Activated CD4-positive, alpha-beta T cell treated with anti-CD3 and anti-CD28 coated beads, Interleukin-2, amount 50 U/mL, for 24 hours (primary cell): ENCODE measurements at places on chromosomes 12 and 14.
A peak's percentile ranks its signal among the peaks of the same experiment; 100 is the strongest.

- DNase-seq, result no peak
Measured at GRCh38 chr12:102438827-102439210, 41.5 kb downstream of the IGF1 start.

- no peak for DNase-seq
Measured at GRCh38 chr14:75164809-75165208, 11.6 kb downstream of the TMED10 start.

- no peak for DNase-seq
Measured at GRCh38 chr12:89350630-89351488, 1.4 kb downstream of the DUSP6 start.

GRCh38 chr12:105223352-105223845, 12.6 kb downstream of the APPL2 start:
- DNase-seq, result no peak

DNA sequence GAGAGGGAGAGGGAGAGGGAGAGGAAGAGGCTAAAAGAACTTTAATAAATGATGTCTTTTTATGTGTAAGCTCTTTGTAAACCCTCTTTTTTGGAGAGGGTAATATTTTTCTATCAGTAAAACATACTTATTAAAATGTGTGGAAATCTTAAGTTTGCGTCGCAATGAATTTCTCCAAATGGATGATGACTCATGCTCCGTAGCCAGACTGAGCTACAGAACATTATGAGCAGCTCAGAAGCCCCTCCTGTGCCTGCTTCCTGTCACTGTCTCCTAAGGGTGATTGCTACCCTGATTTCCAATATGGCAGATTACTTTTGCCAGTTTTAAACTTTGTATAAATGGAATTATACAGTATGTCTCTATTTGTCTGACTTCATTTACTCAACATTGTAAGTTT, 13.0 kb upstream of the PYGL start:
- no peak for DNase-seq

DNA sequence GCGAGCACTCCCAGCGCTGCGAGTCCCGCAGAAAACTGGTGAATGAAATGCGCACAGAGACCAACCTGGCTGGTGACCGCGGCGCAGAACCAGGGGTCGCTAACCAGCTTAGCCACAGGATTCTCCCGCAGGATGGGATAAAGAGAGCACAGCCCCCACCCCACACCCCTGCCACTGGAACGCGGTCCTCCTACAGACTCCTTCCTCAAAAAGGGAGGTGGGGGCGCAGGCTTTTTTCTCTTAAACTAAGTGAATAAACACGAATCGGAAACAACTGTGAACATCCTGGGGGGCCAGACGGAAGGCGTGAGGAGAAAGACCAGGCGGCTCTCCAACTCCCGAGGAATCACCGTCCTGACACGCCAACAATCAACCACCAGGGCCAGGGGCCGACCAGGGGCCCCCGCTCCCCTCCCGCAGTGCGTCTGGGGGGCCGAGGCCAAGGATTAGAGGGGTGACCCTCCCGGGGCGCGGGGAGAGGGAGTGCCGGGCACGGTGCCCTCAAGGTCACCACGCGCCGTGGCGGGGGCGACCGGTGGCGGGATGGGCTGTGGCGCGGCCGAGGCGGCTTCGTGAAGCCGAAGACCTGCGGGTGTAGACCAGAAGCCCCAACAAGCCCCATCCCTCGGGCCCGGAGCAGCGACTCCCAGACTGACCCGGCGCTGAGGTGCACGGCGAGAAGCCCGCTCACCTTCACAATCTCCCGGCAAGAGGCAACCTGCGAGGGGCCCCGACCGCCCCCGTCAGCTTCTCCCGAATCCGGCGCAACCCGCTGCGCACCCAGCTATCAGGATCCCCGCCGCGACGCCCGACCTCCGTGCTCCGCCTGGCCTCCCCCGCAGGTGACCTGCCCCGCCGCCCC, 704 bp downstream of the ATP2B1 start:
- DNase-seq, result peak; percentile 21

- no peak for DNase-seq
Measured at GRCh38 chr14:21091821-21092272, 6.6 kb downstream of the ZNF219 start.

DNA sequence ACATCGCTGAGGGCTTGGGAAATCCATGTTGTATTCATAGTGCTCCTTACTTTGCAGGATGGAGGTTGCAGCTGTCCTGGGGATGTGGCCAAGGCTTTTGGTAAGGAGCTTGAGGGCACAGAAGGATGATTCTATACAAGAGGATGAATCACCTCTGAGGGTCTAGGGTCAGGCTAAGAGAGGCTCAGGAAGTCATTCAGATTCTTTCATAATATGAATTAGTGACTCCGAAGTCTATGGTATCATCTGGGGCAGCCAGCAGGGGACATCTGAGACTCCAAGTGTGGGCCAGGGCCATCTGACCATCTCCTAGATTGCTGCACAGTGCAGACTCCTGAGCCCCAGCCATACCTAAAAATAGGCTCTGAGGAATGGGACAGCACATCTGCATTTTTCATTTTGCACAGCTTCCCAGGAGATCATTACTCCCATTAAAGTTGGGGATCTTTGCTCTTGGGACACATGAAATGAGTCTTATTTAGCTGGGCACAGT, 4.8 kb downstream of the GMPR2 start:
- no peak for DNase-seq

GRCh38 chr14:43786066-43786762, 720.9 kb downstream of the FSCB start:
- no peak for DNase-seq

DNA sequence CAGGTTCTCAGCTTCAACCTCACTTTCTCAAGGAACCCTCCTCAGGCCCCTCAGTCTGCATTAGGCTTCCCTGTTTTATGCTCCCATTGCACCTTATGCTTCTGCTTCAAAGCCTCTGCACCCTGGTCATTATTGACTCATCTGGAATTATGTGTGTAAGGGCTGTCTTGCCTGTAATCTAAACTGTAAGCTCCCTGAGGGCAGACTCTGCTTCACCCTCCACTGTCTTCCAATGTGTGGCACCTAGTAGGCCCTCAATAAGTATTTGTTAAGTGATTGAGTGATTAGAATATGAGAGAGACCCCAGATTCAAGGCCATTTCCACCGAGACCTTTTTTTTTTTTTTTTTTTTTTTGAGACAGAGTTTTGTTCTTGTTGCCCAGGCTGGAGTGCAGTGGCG, 79.1 kb downstream of the VCPKMT start:
- DNase-seq, result no peak

DNA sequence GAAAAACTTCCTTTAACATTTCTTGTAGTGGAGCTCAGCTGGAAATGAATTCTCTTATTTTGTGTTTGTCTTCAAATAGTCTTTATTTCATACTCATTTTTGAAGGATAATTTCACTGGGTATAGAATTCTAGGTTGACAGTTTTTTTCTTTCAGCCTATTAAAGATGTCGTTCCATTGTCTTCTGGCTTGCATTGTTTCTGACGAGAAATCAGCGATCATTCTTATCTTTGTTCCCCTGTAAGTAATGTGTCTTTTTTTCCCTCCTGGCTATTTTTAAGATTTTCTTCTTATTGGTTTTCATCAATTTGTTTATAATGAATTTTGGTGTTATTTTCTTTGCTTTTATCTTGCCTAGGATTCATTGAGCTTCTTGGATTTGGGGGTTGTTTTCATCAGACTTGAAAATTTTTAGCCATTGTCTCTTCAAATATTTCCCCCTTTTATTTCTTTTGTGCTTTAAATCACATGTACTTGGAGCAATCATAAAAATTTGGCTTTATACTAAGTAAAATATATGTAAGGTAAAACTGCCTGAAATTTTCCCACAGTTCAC, 89.4 kb downstream of the UNC79 start:
- DNase-seq, result no peak

DNA sequence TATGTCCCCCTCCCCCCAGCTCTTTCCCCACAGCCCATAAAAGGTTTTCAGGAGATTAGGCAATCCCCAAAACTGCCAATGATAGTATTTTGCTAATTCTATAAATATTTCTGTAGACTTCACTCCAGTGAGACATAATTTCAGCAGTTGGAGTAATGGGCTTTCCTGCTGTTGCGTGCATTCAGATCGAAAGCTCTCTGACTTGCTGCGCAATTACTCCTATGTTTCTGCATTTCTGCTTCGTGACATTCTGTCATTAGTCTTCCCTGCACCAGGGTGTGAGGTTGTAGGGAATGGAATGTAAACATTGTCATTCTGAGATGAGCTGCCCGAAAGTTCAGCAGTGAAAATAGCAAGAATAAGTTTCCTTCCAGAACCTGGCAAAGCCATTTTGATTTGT, 58.2 kb downstream of the SAMD4A start:
- DNase-seq, result no peak

GRCh38 chr12:14410177-14410576, 44.7 kb downstream of the ATF7IP start:
- DNase-seq, result no peak

- DNase-seq, result no peak
Measured at GRCh38 chr12:58420503-58420902, 479.1 kb downstream of the ATP23 start.

DNA sequence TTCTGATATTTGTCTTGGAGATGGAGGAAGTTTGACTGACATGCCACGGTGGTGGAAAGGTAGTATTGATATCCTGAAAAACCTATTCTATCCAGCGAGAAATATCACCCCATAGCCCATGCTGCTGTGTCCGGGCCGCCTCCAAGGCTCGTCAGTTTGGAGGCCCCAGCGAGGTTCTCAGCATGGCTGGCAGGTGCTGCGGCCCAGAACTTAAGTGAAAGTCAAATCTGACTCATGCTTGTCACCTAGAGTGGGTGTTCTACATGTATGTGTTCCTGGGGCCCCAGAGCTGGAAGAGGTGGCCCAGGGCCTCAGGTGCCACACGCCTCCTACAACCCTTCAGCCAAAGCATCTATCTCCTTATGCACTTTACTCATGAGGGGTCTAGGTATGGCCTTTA, 92.9 kb downstream of the GCH1 start:
- no peak for DNase-seq

DNA sequence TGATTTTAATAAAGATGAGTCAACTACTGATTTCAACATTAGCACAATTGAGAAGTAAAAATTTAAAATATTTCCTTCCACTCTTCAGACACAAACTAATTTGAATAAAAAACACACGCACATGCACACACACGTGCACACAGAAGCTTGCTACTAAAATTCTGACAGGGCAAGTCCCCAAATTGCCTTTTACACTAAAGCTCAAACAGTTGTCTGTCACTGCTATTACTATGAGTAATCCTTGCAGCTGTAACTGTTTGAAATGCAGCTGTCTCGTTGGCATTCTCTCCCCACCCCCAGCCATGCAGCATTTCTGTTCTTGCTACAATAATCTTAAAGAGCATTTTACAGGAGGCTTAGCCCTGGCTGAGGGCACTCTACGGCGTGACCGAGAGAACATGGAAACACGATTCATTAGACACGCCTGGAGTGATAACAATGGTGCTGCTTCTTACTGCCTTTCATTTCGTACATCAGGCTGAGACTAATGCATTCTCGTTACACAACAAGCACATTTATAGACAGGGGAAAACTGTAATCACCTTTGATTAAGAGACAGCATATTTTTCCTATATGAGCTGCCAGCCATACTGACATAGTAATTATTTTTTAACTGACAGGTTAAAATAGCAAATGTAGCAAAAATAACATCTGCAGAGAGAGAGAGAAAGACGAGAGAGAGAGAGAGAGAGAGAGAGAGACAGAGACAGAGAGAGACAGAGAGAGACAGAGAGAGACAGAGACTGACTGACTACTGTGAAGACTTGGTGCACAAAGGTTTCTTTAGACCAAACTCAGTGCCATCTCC, 153.8 kb downstream of the MED13L start:
- DNase-seq, result peak; percentile 22

DNA sequence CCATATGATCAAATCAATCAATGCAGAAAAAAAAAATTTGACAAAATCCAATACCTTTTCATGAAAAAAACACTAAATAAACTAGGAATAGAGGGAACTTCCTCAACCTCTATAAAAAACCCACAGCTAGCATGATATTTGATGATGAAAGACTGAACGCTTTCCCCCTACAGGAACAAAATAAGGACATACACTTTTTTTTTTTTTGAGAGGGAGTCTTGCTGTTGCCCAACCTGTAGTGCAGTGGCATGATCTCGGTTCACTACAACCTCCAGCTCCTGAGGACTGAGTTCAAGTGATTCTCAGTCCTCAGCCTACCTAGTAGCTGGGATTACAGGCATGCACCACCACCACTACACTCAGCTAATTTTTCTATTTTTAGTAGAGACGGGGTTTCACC, 17.9 kb upstream of the CAMKK2 start:
- DNase-seq, result no peak

GRCh38 chr14:73696466-73697400, 17.5 kb downstream of the PNMA1 start:
- DNase-seq, result no peak

- no peak for DNase-seq
Measured at GRCh38 chr14:78173346-78174035, 3.3 kb downstream of the NRXN3 start.

GRCh38 chr14:68665792-68666204, 127.1 kb downstream of the ZFP36L1 start:
- no peak for DNase-seq

DNA sequence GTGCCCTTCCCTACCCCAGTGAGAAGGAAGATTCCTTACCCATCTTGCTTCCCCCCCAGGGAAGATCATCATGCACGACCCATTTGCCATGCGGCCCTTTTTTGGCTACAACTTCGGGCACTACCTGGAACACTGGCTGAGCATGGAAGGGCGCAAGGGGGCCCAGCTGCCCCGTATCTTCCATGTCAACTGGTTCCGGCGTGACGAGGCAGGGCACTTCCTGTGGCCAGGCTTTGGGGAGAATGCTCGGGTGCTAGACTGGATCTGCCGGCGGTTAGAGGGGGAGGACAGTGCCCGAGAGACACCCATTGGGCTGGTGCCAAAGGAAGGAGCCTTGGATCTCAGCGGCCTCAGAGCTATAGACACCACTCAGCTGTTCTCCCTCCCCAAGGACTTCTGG, 9.3 kb downstream of the PCK2 start:
- no peak for DNase-seq

DNA sequence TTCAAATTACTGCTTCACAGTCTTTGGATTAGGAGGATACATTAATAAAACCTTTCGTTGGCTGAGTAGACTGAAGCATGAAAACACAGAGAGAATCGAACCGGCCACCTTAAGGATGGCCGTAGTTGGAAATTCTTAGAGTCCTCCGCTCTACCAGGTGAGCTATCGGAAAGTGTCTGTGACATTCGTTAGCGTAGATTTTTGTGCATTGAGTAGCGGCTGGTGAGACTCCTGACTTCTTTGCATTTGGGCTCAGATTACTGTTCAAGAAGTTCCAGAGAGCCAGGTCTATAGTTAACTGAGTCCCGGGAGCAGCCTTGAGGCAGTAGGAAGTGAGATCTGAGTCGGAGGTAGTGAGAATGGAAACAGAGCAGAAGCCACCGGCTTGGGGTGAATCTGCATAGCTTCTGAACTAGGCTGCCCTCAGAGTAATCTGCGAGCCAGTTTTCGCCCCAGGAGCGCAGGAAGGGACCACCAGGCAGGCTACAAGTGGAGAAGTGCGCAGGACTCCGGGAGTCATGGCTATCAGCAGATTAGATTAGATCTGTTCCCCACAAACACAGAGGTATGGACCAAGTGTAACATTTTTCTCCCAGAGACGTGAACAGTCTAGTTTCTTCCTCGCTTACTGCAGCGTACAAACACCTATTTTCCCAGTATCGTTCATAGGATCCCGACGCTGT, 11.0 kb downstream of the OR6S1 start:
- no peak for DNase-seq

GRCh38 chr12:30515351-30515750, 180.3 kb downstream of the IPO8 start:
- DNase-seq, result no peak

GRCh38 chr14:35534873-35535482, 1.0 kb downstream of the INSM2 start:
- peak; percentile 23 for DNase-seq

- DNase-seq, result no peak
Measured at GRCh38 chr12:123934016-123934620, 38.5 kb downstream of the CCDC92 start.
